ENCODE measurements at places on chromosomes 2 and 18.
A peak's percentile ranks its signal among the peaks of the same experiment; 100 is the strongest.

DNA sequence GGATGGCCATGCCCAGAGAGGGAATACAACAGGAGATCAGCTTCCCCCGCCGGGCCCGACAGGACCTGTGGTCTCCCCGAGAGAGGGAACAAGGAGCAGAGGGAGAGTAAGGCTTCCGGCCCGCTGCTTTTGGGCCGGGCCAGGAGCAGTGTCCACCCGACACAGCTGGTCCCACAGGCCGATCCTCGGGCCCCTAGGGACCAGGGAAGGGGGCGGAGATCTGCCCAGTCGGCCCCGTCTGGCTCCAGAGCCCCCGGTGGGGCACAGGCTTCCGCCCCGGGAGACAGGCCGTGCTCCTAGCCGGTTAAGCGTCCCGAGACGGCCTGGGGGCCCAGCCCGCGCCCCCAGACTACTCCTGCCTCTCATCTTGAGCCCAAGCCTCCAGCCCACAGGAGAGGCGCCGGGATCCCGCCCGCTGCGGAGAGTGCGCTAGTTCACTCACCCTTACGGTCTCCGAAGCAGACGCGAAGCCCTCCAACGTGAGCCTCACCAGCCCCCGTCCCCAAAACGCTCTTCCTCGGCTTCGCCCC lies at the start of gene MCFD2:
Gene MCFD2, minus strand, starts transcription at position 526 of the 530 bp plus-strand sequence. CDS start 6,635 bp downstream, outside the sequence.
- no peaks in the 10 kb centered on the region for H3K36me3 ChIP-seq
- no peak for DNase-seq
- peak within 1 kb of the TSS; percentile 82 for H3K27ac ChIP-seq
- peak within 1 kb of the TSS; percentile 93 for H3K4me3 ChIP-seq

GRCh38 chr2:218407717-218408116 lies 8.0 kb downstream of the CTDSP1 start:
- peak; percentile 1 for DNase-seq
- H3K27me3 ChIP-seq: no peaks in the 10 kb centered on the region
- peaks cover 12% of the 10 kb centered on the region for H3K4me1 ChIP-seq
- H3K27ac ChIP-seq: no peak overlapping the region
- no peaks in the 10 kb centered on the region for H3K36me3 ChIP-seq
- no peak overlapping the region for H3K4me3 ChIP-seq

- DNase-seq: no peak
- H3K27me3 ChIP-seq: no peaks in the 10 kb centered on the region
- no peaks in the 10 kb centered on the region for H3K4me1 ChIP-seq
- H3K4me3 ChIP-seq: no peak overlapping the region
These were observed 25.3 kb downstream of the TMEM127 start for GRCh38 chr2:96240341-96241038.

DNA sequence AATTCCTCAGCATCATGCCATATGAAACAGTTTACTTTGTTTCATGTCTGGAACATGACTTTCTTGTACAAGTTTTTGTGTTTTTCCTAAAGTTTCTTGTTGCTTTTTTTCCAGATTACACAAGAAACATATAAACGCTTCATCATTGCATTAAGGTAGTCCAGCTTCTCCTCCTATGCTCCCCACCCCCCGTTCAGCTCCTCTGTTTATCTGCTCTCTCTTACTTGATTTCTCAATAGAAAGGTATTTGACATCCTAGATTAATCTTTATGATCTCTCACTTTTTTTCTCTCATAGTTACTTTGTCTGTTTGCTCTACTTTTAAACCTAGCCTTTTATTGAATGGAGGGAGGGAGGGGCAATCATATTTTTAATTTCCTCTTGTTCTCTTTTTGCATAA lies 25.4 kb downstream of the SLC40A1 start:
- H3K27ac ChIP-seq: no peak overlapping the region
- no peak for DNase-seq
- H3K4me1 ChIP-seq: no peaks in the 10 kb centered on the region
- H3K4me3 ChIP-seq: no peak overlapping the region

- H3K27ac ChIP-seq: no peak overlapping the region
- DNase-seq: no peak
- H3K4me3 ChIP-seq: no peak overlapping the region
- H3K4me1 ChIP-seq: peaks cover 9% of the 10 kb centered on the region
- no peaks in the 10 kb centered on the region for H3K36me3 ChIP-seq
These were observed 137.6 kb upstream of the HNMT start for GRCh38 chr2:137826373-137827372.
